ENCODE measurements at places on chromosomes 1 and 21.

DNA sequence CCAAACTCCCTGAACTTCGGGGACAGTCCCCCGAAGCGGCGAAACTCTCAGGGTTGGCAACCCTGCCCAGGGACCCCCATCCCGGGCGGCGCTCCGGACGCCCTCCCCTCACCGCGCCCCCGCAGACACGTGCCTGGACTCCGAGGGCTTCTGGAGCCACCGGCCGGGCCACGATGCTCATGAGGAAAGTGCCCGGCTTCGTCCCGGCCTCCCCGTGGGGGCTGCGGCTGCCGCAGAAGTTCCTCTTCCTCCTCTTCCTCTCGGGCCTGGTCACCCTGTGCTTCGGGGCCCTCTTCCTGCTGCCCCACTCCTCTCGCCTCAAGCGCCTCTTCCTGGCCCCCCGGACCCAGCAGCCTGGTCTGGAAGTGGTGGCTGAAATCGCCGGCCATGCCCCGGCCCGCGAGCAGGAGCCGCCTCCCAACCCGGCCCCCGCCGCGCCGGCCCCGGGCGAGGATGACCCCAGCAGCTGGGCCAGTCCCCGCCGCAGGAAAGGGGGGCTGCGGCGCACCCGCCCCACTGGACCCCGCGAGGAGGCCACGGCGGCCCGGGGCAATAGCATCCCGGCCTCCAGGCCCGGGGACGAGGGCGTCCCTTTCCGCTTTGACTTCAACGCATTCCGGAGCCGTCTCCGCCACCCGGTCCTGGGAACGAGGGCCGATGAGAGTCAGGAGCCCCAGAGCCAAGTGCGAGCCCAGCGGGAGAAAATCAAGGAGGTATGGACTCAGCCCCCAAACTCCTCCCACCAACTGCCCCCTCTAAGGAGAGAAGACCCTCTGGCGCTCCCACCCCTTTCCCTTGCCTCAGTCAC, 1.2 kb downstream of the MAN1C1 start:
- no peak for DNase-seq

DNA sequence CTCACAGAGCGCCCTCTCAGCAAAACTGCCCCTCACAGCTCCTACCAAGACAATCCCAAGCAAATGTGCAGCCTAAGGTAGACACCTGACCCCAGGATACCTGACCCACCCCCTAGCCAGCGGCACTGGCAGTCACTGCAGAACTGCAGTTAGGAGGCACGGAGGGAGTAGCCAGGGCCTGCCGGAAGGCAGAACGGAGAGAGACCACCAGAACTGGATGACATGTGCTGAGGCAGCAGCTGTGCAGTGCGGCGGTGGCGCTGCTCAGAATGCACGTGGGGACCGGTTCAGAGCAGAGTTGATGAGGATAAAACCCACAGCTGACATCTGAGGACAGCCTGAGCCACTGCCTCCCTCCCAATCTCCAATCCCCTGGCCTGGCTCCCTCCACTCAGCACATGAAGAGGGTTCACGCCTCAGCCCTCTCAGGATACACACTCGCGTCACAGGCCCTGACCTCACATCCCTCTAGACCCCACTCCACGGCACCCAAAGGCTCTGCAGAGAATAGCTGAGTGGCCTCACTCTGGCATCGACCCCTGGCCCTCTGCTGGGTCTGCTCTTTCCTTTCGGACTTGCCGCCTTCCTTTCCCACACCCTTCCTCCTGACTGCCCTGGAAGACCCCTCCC, 29.6 kb downstream of the UBE2G2 start:
- no peak for DNase-seq

- DNase-seq = no peak
Observed at GRCh38 chr1:100928128-100928527, 32.2 kb downstream of the SLC30A7 start.

DNA sequence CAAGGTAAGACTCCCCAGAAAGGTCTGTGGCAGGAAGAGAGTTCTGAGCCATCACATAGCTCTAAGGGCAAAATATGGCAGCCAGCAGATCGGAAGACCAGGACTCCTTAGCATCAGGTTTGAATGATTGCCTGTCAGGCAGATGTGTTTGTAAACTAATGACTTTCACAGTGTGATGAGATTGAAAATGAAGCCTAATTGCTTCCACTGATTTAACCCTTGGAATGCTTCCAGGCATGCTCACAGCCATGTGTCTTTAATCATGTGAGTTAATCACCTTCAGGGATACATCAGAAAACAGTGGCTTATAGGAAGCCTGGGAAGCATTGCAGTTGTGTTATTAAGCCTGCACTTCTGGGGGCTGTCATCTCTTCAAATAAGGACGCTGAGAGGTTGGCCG, 82.8 kb downstream of the LRRC53 start:
- DNase-seq = no peak

GRCh38 chr21:39467746-39468145, 16.0 kb downstream of the SH3BGR start:
- DNase-seq = no peak

GRCh38 chr1:234369033-234369430, 4.2 kb upstream of the COA6 start:
- DNase-seq = no peak

DNA sequence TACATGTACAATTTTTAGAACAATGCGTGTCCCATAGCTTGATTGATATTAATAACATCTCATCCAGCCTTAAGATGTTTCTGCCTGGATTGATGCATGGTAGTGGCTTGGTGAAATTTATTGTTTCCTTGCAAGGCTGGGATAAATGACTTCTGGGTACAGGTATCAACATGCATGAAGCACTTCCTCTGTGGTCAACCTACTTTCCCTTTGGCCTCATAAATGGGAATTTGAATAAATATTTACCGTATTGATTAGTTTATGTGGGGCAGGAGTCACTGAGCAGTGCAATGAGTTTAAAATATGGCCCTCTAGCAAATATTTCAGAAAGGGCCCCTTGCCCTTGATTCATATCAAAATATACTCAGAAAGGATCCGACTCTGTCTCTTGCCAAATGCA, 83.9 kb upstream of the KCNE2 start:
- DNase-seq = no peak

DNA sequence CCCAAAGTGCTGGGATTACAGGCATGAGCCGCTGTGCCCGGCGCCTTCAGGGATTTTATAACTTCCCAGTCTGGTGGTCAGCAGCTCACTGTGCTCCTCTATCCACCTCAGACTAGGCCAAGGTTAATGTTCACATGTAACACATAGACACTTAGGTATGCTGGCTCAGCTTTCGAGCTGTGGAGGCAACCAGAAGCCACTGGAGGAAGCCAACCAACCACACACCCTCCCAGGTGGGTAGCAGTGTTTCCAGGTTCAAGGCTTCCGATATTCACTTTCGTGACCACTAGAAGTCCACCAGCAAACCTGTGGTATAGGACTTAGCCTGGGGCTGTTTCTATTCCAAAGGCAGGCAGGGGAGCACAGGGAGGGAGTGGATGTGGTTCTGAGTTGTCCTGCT, 255.9 kb upstream of the KIAA0040 start:
- DNase-seq = no peak

GRCh38 chr1:1761504-1762376, 16.5 kb downstream of the NADK start:
- DNase-seq = no peak

GRCh38 chr1:196609370-196609737, 1.1 kb upstream of the KCNT2 start:
- DNase-seq = no peak

DNA sequence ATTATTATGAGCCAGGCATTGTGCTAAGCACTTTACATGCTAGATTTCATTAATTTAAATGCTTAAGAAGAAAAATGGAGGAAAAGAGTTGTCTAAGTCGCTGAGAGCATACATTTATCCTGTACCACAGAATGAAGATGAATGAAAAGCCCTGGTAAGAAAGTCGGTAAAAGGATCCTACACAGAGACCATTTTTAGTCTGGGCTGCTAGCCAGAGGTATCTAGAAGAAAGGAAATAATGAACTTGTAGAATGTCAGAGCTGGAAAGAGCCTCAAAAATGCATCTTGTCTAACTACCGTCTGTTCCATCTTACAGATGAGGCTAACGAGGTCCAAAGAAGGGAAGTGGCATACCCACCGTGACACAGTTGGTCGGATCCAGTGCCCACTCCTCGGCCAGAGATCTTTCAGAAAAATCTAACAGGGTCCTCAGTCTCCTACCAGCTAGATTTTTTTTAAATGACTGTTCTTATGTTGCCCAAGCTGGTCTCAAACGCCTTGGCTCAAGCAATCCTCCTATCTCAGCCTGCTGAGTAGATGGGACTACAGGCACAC, 12.2 kb upstream of the TNR start:
- DNase-seq = no peak

- no peak for DNase-seq
Observed at GRCh38 chr1:167750641-167751040, 28.9 kb downstream of the MPZL1 start.

- DNase-seq = no peak
Observed at GRCh38 chr1:212688341-212689047, 11.1 kb downstream of the BATF3 start.

- no peak for DNase-seq
Observed at GRCh38 chr21:45508607-45509565, 33.4 kb downstream of the SLC19A1 start.

GRCh38 chr1:179297105-179297378, 3.4 kb downstream of the SOAT1 start:
- DNase-seq = no peak

GRCh38 chr1:172480431-172480830, 36.6 kb upstream of the PIGC start:
- no peak for DNase-seq

GRCh38 chr1:236275586-236275985, 6.2 kb downstream of the ERO1B start:
- peak; percentile 20 for DNase-seq

DNA sequence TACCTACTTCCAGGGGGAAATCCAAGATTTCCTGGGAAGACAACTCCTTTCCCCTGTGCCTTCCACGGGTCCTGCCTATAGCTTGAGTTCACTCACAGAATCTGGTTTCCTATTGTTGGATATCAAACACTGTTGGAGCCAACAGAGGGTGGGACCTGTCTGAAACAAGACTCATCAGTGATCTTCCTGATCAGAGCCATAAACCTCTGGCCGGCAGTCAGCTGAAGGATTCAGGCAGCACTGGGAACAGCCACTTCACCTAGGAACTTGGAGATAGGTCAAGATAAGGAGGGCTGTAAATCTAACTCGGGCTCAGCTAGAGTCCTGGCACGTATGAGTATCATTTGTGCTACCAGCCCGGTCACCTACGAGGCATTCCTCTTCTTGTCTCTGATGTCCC, 23.3 kb downstream of the SH3BP5L start:
- DNase-seq = no peak

DNA sequence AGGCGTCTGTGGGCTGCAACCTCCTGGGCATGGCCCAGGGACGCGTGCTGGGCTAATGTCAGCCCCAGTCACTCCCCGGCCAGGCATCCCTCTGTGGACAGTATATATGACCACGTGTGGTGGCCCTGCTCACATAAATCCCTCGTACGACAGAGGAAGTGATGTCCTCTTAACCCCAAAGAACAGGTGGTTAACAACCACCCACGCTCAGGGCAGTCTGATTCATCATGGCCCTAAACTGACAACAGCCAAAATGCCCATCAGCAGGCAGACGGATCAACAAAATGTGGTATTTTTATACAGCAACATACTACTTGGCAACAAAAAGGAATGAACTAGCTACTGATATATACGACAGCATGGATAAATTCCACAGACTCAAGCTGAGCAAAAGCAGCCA, 51.0 kb downstream of the ECE1 start:
- DNase-seq = no peak

- no peak for DNase-seq
Observed at GRCh38 chr1:113859478-113860175, 11.9 kb downstream of the PTPN22 start.

GRCh38 chr1:164631751-164632150, 72.8 kb downstream of the PBX1 start:
- no peak for DNase-seq

DNA sequence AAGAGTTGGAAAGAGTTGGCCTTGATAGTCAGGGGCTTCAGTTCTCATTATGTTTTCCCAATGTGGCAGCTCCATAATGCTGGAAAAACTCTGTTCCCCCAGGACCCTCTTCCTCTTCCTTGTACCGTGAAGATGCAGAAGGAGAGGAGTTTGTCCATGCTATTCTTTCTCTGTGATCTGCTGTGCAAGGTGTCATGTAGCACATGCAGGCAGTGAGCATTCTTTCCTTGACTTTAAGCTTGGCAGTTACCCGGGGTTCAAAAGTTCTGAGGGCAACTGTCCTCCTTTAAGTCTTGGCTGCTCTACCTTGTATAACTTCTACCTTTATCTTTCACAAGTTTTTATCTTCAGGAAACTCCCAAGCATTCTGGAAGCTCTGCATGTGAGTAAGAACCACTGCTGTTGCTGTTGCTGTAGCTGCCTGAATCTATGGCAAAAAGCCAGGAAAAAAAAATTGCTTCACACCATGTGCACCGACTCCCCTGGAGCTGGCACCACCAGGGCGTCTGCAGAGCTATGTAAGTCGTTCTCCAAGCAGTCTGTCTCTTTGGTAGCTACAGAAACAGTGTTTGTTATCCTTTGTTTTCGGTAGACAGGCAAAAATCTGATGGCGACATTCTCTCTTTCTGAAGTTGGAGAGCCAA, 42.7 kb upstream of the SLC16A1 start:
- DNase-seq = no peak

GRCh38 chr1:230754796-230755195, 7.6 kb downstream of the CAPN9 start:
- no peak for DNase-seq

- no peak for DNase-seq
Observed at GRCh38 chr1:81230983-81231728, 569.6 kb upstream of the ADGRL2 start.

DNA sequence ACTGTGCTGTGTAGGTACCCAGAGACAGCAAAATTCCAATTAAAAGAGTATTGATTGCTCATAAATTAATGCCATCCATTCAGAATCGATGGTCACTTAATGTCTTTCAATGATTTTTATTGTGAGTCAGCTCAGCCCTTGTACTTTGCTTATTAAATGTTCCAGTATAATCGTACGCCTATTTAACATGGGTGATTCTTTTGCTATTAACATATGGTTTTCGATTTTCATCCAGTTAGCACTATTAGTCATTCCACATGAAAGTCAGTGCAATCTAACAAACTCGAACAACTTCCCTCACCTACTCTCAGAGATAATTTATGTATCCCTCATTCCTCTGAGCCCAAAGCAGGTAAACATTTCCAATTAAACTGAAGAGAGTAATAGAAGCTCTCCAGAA, 109.6 kb upstream of the APP start:
- no peak for DNase-seq

GRCh38 chr1:205766038-205766437, 9.2 kb downstream of the RAB29 start:
- DNase-seq = no peak

- no peak for DNase-seq
Observed at GRCh38 chr1:64574301-64574700, 104.4 kb downstream of the CACHD1 start.

Data from activated CD4-positive, alpha-beta T cell treated with anti-CD3 and anti-CD28 coated beads, Interleukin-2, amount 50 U/mL, for 16 hours (primary cell).